Activated naive CD4-positive, alpha-beta T cell treated with anti-CD3 and anti-CD28 coated beads, Interleukin-2, amount 50 U/mL, for 72 hours (primary cell): ENCODE measurements at places on chromosomes 3 and 15. TPM values are rescaled to one million over a fixed set of nuclear protein-coding genes. Genes with fewer than 3 reads are reported as not detected.

DNA sequence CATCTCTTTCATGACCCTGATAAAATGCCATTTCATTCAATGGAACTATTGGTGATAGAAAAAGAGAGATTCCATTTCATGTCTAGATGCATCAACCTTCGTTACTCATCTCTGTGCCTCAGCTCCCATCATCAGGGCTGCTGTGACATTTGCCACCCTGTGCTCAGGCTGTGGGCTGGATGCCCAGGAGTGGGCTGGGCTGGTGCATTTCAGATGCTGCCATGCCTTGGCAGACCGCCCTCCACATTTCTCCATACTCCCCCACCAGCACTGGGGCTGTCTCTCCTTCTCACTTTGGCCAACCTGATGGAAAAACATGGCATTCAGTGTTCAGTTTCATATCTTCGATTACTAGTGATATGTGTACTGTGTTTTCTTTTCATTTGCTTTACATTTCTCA is 59.1 kb downstream of the DNASE1L3 start:
- no peak for DNase-seq

DNA sequence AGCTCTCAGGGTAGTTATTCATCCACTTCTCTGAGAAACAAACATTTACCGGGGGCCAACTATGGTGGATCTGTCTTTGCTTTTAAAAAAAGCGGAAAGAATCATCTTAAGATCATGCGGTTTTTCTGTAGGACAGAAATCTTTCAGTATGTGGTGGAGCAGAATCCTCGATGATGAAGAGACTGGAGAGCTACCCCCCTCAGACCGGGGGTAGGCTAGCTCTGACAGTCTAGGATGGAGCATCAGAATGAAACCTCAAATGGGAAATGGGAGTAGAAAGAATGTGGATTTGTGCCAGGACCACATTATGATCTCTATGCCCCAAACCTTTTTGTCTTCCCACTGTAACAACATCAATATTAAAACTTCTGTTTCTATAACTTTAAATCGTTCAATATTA is 30.3 kb downstream of the TPRG1 start:
- no peak for DNase-seq

GRCh38 chr15:95464509-95464908 is 866.0 kb upstream of the NR2F2 start:
- no peak for DNase-seq

- DNase-seq = no peak
These were observed 340.2 kb downstream of the LRRC3B start for GRCh38 chr3:26962492-26963360.

DNA sequence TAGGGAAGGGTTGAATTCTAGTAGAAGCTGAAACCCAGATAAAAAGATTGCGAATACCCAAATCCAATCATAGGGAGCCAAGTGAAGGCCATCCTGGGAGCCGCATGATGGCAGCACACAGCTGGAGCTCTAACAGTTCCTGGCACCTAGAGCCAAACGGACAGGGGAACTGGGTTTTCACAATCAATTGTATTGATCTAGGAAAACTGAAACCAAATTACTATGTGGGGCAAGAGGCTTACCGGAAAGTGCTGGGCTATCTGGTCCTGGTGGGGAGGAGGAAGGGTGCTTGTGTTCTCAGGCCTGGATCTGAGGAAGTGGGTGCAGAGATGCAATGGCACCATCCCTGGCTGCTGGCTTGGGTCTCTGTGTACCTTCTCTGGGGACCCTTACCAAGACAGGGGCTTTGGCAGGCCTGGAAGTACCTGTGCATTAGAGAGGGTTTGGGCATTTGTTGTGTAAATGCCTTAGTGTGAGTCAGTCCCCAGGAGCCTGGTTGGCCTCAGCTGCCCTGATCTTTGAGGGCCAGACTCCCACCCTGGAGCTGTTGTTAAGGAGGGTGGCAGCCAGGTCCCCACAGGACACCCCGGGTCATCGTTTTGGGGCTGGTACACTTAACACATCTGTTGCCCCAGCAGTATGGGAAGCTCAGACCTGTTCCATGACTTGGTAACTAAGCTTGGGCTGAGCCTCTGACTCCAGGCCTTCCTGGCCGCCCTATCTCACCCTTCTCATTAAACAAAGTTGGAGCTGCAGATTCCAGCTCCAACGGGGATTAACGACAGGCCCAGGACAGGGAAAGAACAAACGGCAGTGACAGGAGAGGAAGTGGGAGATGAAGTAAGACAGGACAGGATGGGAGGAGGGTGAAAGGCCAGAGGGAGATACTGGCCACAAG is 8.9 kb upstream of the FURIN start:
- no peak for DNase-seq

GRCh38 chr3:36211652-36211999 is 168.7 kb upstream of the STAC start:
- DNase-seq = no peak

The CHRNA5 gene
- total RNA-seq = 4.6 TPM
